ENCODE measurements at places on chromosomes 6 and 20.

GRCh38 chr6:43718387-43719105, 31.0 kb upstream of the MRPS18A start:
- DNase-seq: no peak

GRCh38 chr6:135062735-135063134, 8.1 kb upstream of the HBS1L start:
- DNase-seq: no peak

- DNase-seq: peak; percentile 50
Observed at GRCh38 chr6:90294989-90295853, 1.4 kb downstream of the BACH2 start.

DNA sequence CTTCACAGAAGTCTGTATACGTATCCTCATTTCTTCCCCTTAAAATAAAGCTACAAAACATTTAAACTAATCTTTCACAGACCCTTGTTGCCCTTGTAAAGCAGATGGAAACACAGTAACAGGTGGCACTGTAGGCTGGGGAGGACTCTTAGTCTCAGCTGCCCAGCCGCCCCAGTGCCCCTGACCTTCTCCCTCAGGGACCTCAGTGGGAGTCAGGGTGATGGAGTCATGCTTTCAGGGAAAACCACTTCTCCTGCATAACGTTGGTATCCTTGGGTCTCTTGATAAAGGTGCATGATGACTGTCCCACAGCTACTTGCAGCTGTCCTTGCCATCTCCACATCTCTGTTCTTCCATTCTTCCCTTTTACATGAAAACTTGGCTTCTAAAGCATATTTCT, 198.6 kb downstream of the CDKAL1 start:
- no peak for DNase-seq

DNA sequence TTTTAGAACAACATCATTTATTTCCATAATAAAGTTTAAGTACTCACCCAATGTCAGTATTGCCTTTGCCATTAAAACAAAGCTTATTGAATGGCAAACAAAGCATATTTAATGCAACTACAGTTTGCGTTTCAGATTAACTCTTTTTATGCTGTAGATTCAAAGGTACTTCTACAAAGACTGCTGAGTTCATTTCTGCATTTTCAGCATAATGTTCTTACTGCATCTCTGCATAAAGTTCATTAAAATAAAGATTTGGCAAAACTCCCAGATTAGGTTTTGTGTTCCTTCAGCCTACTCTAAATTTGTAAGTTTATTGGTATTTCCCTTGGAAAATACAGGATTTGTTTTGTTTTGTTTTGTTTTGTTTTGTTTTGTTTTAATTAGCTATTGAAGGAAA, 359.4 kb downstream of the ADGRB3 start:
- DNase-seq: no peak

DNA sequence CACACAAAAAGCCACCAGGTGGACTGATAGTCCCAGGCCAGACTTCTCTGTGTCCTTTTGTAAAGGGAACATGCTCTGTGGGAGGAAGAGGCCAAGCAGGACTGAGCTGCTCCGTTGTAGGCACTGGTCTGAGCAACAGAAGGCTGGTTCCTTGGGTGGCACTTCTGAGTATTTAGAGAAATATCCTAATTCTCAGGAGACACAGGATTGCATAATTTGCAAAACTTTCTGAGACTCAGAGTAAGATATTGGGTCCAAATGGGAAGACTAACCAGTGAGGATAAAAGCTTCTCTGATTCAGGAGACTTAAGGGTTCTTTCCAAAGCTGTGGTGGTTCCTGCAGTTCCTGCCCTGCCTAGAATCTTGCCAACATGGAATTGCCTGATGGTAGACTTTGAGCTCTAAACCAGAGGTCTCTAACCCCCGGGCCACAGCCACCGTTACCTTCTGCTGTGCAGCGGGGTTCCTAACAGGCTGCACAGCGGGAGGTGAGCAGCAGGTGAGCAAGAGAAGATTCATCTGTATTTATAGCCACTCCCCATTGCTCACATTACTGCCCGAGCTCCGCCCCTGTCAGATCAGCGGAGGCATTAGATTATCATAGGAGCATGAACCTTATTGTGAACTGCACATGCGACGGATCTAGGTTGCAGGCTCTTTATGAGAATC, 107.0 kb downstream of the OLIG3 start:
- no peak for DNase-seq

- no peak for DNase-seq
Observed at GRCh38 chr6:100184473-100184872, 190.4 kb upstream of the MCHR2 start.

DNA sequence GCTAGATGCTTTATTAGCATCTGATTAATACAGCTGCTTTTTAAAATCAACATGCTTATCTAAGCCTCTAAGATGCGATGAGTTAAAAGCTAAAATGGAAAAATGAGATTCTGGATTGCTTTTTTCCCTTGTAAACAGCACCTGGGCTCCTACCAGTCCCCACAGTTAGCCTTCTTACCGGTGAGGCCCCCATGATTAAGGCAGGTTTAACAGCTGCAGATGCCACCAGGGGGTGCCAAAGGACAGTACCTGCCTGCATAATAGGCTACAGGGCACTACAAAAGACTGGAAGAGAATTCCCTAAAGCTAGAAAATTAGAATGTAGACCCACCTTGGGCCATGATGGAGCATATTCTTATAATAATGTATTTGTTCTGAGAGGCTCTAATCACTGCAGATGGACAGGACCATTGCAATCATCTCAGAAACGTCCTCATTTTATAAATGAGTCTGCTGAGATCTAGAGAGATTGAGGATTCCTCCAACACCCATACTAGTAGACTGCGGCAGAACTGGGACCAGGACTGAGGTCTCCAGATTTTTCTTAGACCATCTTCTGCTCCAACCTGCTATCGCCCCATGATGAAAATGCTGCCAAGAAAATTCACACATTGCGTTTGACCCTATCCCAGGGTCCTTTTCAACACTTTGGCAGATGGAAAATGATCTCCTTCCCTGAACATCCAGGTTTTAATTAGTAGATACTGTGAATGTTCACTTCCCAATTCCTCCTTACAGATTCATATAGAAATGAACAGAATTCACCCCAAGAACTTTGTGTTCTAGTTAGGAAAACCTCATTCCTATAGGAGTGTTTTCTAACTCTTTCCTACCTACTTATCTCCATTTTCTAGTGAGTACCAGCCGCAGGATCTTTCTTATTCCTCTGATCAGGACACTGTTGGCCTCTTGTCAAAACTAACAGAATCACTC, 148.8 kb downstream of the RPS12 start:
- DNase-seq: peak; percentile 20

DNA sequence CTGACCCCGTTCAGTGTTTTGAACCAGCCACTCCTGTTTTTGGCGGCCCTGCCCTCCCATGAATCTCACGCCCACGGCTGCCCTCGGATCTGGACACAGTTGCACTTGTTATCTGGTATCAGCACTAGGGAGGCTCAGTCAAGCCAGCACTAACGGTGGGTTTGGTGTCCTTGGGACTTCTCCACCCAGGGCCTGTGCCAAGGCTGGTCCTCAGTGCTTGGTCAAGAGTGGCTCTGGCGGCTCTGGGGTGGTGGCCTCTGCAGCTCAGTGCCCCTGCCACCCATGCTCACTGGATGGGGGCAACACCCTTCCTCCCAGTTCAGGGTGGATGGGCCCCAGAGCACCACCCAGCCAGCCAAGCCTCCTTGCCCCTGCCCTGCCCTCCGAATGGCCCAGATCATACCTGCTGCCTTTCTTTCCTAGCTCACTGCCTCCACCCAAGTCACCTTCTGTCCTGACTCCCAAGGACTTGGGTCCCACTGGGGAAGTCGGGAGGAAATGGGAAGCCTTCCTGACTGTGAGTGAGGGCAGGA, 54.7 kb downstream of the SSR1 start:
- DNase-seq: no peak

DNA sequence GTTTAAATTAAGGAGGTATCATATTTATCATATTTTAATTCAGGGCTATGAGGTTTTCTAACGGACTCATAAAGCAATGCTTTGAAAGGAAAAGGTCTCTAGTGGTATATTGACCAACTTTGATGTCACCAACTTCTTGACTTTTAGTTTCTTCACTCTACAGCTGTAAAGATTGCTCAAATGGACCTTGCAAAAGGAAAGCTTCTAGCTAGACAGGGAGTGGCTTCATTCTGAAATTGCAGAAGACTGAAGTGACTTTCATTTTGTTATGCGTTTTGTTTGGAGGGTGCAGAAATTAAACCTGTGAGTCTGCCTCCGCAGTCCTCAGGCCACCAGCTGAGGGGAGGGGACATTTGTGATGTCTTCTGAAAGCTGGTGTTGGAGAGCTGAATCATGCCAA, 95.7 kb downstream of the SLC24A3 start:
- no peak for DNase-seq

GRCh38 chr20:49985617-49986016, 2.8 kb downstream of the SNAI1 start:
- DNase-seq: no peak

DNA sequence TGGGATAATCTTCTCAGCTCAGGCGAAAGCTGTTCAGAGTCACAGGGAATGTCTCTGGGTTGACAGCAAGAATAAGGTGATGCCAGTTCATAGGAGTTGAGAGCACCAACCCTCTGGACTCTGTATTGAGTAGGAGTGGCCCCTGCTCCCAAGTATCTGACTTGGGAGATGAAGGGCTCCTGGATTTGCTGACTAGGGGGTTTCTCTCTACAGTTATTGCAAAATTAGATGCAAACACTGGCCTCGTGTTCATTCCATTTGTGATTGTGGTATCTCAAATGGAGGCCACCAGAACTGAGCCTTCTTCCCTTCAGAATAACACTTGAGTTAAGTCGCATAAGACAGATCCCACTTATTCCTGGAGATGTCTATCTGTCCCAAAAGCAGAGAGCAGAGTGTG, 135.7 kb downstream of the PDE7B start:
- DNase-seq: no peak

DNA sequence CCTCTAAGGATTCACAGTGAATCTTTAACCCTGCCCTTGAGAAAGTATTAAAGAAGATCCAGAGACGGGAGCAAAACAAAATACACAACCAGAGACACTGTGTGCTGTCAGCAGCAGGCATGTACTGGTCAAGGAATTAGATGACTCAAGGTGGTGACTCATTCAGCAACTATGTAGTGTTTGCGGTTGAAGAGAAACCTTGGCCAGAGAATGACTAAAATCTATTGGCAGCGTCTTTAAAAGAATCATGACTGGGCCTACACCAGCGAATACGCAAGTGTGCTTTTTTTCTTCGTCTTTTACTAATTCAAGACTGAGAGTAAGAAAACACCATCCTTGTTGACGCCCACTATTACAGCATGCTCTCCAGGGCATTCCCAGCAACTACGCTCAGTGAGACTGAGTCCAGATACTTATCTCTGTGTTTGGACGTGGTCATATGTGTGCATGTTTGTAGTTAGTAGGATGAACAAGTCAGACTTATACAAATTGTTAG, 72.4 kb upstream of the BACH2 start:
- peak; percentile 48 for DNase-seq

DNA sequence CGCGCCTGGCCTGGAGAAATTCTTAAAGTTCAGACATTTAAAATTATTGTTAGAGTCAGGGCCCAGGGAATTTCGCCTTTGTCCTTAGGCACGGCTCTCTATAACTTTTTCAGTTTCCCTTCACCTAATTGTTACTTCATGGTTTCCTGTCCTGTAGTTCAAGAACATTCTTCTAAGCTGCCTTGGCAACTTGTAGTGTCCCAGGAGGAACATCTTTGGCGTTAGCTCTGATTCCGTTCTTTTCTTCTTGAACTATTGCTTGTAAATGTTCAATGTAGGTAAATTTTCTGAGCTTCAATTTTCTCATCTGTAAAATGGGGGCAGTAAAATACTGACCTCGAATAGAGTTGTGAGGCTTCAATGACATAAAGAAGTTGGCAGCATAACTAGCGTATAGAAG, 41.8 kb downstream of the TIAM2 start:
- DNase-seq: no peak

DNA sequence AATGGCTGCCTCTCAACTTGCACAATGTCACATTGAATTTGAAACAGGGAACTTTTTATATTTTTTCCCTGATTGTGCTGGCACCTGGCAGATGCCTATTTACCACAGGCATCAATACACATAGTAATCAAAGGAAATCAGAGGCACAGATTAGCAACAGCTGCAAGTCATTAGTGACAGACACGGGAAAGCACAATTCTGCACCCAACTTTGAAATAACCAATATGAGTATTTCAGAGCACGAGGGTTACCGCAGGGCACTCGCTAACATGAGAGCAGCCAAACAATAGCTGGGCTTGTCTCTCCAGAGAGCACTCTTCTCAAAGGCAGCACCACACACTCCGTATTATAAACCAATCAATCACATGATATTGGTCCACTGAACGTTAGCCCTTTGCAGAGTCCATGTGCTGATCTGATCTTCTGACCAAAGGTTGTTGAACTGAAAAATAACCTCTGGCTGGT, 149.5 kb downstream of the RNF144B start:
- no peak for DNase-seq

DNA sequence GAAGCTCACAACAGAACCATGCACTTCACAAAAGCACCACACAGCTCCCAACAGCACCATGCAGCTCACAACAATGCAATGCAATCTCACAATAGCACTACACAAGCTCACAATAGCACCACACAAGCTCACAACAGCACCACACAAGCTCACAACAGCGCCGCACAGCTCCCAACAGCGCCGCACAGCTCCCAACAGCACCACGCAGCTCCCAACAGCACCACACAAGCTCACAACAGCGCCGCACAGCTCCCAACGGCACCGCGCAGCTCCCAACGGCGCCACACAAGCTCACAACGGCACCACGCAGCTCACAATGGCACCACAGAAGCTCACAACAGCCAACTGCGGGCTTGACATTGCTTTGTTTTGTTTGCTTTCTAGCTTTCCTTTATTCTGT, 198.1 kb downstream of the DLL1 start:
- DNase-seq: no peak

- no peak for DNase-seq
Observed at GRCh38 chr6:24006254-24006653, 119.8 kb upstream of the NRSN1 start.

- no peak for DNase-seq
Observed at GRCh38 chr6:100809346-100809745, 71.8 kb downstream of the ASCC3 start.

- no peak for DNase-seq
Observed at GRCh38 chr20:53595018-53595378, 1.4 kb upstream of the ZNF217 start.

- DNase-seq: no peak
Observed at GRCh38 chr6:2959909-2960719, 11.3 kb downstream of the SERPINB6 start.

DNA sequence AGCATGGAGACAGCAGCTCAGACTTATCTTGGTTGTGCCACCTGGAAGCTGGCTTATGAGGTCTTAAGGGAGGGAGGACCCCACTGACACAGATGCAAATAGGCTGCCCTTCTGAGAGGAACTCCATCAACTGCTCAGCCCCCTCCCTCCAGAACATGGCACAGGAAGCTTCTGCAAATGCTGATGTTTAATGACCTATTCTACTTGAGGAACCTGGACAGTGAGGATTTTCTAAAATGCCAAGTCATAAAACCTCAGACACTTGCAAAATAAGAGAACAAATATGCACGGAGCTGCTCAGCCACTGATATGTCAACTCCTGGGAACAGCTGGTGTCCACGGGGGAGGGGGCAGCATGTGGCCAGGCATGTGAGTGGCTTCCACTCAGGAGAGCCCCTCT, 3.5 kb downstream of the CST9 start:
- no peak for DNase-seq

- DNase-seq: no peak
Observed at GRCh38 chr6:122077603-122078002, 321.8 kb upstream of the HSF2 start.

- DNase-seq: no peak
Observed at GRCh38 chr6:7180751-7181150, 73.0 kb downstream of the RREB1 start.

Data from CD4-positive, alpha-beta T cell treated with Interleukin-6 at 100 ng/mL for 8 hours (primary cell).